ENCODE measurements at places on chromosomes 2 and 18. TPM values are rescaled to one million over a fixed set of nuclear protein-coding genes. Genes with fewer than 3 reads are reported as not detected.

DNA sequence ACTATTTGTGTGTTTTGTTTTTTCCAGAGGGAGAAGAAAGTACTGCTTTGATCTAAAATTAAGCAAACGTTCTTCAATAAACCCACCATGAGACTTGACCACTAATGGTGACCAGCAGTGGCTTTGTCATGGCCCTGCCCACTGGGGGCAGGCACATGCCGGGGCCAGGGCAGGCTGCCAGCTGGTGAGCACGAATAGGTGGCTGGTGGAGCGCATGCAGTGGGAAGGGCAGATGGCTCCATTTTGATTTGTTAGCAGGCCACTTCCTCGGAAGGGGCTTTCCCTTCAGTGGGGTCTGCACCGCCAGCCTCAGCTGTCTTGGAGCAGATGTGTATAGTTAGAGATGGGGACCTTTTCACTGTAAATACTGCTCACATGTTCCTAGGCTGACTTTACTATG lies 277.1 kb downstream of the SOX11 start:
- no peaks in the 10 kb centered on the region for H3K4me1 ChIP-seq
- no peak overlapping the region for H3K4me3 ChIP-seq
- H3K27ac ChIP-seq, result no peak overlapping the region
- H3K36me3 ChIP-seq, result peaks cover 5% of the 10 kb centered on the region
- no peak for DNase-seq

DNA sequence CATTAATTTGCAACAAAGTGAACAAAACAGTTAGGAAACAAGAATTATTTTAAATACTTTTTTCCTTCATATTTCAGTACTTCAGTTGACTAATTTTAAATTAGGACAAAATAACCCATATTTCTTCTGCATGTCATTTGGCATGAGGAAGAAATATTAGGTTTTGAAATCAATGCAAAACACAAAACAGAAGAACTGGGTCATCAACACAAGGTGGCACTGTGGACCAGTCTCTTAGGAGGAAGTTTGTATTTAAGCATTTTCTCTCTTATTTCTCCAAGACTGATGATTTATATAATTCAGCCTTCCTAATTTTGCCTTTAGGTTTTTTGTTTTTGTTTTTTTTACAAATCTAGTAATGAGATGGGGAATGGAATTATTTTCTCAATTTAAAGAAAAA lies 352.8 kb upstream of the KCNH7 start:
- no peak overlapping the region for H3K4me3 ChIP-seq
- H3K36me3 ChIP-seq, result no peaks in the 10 kb centered on the region
- H3K27me3 ChIP-seq, result no peaks in the 10 kb centered on the region
- no peaks in the 10 kb centered on the region for H3K4me1 ChIP-seq

Gene ACTG2
- 937 TPM for total RNA-seq

GRCh38 chr18:80009661-80010550 lies 21.5 kb upstream of the TXNL4A start:
- no peaks in the 10 kb centered on the region for H3K27me3 ChIP-seq
- H3K4me1 ChIP-seq, result no peaks in the 10 kb centered on the region
- no peak overlapping the region for H3K27ac ChIP-seq
- H3K36me3 ChIP-seq, result no peaks in the 10 kb centered on the region

Gene EPG5
- 38.5 TPM for total RNA-seq

DNA sequence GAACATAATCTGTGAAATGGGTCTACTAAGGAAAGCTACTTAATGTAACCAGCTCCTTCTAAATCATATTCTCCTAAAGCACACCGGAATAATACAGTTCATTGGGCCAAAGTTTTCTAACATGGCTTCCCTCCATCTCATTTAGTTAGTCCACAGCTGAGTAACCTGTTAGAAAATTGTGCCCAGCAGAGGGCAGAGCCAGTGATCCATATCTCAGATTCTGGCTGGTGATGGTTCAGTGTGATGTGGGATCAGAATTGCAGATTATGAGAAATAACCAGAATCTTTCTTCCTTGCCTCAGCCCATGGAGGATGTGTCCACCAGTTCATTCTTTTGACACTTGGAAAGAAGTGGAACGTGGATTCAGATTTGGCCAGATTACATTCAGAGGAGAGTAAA lies 9.4 kb upstream of the CTLA4 start:
- H3K27ac ChIP-seq, result no peak overlapping the region
- no peak overlapping the region for H3K4me3 ChIP-seq
- DNase-seq, result no peak
- no peaks in the 10 kb centered on the region for H3K27me3 ChIP-seq
- no peaks in the 10 kb centered on the region for H3K4me1 ChIP-seq
- no peaks in the 10 kb centered on the region for H3K36me3 ChIP-seq

Gene AQP12B
- total RNA-seq, result not detected

DNA sequence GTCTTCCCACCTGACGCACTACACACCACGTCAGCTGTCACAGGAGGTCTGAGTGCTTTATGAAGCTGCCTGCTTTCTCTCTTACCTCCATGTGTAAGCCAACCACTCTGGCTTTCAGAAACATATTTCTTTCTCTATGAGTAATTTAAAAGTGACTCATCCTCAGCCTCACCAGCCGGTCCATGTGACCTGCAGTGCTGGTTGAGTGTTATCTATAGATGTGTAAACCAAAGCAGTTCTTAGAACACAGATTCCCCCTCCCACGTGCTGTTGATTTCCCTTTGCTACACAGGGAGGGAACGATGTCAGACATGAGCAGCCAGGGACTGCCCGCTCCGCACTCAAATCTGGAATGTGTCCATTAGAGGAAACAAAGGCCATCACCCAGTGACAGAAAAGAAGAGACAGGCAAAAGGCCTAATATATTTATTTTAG lies 157.8 kb downstream of the BCL2 start:
- H3K27ac ChIP-seq, result peak overlapping the region; percentile 83
- H3K27me3 ChIP-seq, result no peaks in the 10 kb centered on the region
- DNase-seq, result peak; percentile 62
- no peaks in the 10 kb centered on the region for H3K36me3 ChIP-seq
